Stimulated activated CD4-positive, alpha-beta T cell treated with anti-CD3 and anti-CD28 coated beads, Interleukin-15, amount 100 ng/mL, for 1 hour (primary cell): ENCODE measurements at places on chromosomes 3 and 15.
A peak's percentile ranks its signal among the peaks of the same experiment; 100 is the strongest.

- no peak for DNase-seq
These were observed 81.5 kb downstream of the BBX start for GRCh38 chr3:107604057-107604822.

GRCh38 chr3:194617827-194618226 lies 15.4 kb downstream of the TMEM44 start:
- no peak for DNase-seq

- no peak for DNase-seq
These were observed 157.9 kb downstream of the CHL1 start for GRCh38 chr3:354432-354831.

DNA sequence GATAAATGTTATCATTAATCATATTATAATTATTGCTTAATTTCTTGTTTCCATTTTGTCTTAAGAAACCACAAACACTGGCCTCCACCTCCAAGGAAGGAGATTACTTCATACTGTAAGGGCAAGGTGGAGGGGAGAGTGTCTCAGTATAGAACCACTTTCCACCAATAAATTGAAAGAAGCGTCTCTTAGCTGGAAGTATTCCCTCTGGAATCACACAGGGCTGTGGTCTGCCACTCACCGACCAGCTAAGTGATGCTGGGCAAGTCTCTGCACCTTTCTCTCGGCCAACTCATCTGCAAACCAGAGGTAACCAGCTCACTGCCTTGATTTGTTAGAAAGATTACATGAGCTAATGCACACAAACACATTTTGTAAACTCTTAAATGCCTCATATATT lies 63.1 kb downstream of the EIF4E3 start:
- DNase-seq: no peak

DNA sequence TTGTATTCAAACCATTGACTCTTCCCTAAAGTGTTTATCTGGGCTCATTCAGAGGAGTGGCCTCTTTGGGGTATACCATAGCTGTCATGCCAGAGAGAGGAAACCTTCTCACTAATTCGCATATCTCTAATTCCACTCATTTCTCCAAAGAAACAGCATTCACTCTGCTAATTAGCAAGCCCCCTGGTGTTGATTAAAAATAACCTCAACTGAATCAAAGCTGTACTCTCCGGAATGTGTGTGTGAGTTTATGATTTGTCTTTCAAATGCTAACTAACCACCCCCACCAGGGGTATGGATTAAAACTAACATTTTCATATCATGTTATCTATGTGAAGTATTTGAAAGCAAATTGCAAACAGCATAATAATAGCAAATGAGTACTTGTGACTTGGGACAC lies 45.5 kb downstream of the PAQR5 start:
- no peak for DNase-seq

GRCh38 chr3:37718632-37719031 lies 143.0 kb upstream of the CTDSPL start:
- no peak for DNase-seq

- DNase-seq: no peak
These were observed 11.8 kb downstream of the XXYLT1 start for GRCh38 chr3:195259154-195259474.

DNA sequence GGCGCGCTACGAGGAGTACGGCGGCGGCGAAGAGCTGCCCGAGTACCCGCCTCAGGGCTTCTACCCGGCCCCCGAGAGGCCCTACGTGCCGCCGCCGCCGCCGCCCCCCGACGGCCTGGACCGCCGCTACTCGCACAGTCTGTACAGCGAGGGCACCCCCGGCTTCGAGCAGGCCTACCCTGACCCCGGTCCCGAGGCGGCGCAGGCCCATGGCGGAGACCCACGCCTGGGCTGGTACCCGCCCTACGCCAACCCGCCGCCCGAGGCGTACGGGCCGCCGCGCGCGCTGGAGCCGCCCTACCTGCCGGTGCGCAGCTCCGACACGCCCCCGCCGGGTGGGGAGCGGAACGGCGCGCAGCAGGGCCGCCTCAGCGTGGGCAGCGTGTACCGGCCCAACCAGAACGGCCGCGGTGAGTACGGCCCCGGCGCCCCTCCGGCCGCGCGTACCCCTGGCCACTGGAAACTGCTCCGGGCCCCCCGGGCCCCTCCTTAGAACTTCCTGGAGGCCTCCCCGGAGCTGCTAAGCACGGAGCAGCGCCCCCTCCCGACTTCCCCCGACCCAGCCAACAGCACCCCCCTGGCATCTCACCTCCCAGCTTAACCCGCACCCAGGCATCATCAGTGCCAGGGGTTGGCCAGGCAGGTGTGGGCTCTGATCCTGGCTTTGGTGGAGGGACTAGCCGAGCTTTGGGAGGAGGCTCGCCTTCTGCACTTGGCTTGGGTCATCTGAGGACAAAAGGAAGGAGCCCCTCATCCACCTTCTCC lies 1.4 kb downstream of the LOXL1 start:
- DNase-seq: peak; percentile 60

DNA sequence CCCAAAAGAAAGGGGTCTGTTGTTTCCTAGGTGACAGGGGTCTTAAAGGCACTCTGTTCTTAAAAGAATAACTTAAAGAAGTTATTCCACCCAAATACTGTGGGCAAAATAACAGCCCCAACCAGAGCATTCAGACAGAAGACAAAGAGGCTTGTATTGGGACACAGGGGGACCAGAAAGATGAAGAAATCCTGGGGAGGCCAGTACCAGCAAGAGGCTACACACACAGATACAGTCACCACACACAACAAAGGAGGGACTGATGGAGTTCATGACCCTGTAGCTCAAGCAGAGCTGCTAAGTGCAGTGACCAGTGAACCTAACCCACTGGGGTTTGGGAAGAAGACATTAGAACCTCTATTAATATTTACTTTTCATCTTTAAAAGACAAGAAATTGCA lies 59.0 kb downstream of the MTHFS start:
- no peak for DNase-seq

DNA sequence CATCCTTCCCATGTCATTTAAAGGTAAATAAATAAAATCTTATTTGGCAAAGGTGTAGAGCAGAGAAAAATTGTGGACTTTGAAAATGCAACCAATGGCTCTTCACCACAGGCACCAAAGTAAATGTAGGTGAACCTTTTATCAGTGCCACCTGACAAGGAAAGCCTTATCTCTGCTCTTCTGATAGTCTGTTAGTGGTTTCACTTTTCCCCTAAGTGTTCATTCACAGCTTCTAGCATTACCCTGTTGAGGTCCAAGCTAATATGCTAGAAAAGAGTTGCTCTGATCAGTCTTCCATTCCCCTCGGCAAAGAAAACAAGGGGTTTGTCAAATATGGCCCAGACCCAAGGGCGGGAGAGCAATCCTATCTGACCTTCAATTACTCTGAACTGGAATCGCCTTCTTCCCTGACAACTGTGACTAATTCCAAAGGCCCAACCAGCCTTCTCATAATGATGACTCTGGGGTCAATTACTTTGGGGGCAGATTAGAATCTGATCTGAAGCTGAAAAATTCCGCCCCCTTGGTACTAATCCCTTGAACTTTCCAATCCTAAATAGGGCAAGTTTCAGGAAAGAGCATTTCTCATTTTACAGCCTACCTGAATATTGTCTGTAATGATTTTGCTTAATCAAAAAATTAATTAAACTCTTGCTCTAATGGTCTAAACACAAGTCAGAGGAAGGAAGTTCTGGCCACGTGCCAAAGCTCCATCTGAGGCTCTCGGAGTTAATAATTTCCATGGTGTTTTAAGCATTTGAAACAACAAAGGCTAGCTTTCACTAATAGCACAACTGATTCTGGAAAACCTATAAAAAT lies 52.4 kb downstream of the SETMAR start:
- no peak for DNase-seq

GRCh38 chr3:127964816-127965215 lies 49.8 kb downstream of the KBTBD12 start:
- DNase-seq: no peak

DNA sequence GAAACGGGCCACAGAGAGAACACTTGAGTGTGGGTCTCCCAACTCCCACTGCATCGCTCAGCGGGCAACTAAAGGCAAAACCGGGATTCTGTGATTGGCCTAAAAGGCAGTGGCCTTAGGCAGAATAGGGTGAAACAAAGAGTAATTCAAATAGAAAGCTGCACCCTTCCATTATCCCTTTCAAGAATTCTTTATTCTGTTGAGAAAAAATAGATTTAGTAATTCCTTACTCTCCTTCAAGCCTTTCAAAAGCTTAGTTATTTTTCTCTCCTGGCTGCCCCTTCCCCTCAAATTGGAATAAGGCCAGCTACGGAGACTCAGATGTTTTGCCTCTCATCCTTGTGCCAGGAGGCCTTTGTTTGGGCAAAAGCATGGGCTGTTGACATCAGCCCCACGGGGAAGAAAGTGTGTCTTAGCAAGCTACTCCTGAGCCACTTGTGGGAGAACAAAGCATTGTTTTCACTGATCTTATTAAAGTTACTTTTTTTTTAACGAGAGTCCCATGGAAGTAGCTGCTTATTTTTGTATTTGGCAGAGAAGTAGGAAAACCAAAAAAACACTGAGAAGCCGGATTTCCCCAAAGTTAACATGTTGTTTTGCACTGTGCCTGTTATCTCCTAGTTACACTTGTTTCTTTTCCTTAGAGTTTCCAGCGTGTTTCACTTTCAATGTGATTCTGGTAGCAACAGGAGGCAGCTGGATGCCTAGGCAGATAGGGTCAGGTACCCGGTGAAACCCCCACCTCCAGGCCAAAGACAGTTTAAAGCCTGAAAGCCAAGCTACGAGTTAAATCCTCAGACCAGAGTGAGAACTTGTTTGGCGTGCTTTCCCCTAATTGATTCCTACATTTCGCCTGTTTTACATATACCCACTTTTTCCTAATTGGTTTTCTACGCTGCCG lies 2.2 kb downstream of the ST6GAL1 start:
- DNase-seq: no peak

DNA sequence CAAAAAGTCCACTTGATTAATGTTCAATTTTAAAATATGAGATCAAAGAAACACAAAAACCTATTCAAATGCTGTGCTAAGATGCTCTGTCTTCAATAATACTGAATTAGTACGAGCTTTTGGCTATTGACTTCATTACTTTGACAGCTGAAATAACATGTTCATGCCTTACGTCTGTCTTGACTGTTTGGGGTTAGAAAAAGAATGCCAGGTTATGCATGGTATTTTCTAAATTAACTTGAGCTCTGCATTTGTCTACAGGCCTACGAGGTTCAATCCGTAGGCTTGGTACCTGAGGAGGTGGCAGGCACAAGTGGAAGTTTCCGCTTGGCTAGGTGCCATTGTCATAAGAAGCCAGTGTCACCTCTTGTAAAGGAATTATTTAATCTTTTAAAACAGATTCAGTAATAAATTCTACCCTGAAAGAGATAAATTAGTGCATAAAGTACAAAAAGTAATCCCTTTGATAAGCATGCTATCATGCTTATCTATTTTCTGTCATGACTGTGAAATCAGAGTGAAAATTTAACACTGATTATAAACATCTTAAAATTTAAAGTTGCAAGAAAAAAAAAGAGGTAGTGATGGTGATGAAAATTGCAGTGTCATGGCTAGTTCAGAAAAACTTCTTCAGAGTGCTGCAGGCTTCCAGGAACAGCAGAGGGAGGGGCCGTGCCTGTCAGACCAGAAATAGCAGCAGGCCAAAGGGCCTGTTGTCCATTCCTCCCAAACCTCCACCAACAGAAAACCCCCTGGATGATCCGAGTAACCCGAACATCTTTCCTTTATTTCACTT lies 115.7 kb downstream of the ARRDC4 start:
- DNase-seq: no peak
